ENCODE measurements at places on chromosomes 4 and X.

DNA sequence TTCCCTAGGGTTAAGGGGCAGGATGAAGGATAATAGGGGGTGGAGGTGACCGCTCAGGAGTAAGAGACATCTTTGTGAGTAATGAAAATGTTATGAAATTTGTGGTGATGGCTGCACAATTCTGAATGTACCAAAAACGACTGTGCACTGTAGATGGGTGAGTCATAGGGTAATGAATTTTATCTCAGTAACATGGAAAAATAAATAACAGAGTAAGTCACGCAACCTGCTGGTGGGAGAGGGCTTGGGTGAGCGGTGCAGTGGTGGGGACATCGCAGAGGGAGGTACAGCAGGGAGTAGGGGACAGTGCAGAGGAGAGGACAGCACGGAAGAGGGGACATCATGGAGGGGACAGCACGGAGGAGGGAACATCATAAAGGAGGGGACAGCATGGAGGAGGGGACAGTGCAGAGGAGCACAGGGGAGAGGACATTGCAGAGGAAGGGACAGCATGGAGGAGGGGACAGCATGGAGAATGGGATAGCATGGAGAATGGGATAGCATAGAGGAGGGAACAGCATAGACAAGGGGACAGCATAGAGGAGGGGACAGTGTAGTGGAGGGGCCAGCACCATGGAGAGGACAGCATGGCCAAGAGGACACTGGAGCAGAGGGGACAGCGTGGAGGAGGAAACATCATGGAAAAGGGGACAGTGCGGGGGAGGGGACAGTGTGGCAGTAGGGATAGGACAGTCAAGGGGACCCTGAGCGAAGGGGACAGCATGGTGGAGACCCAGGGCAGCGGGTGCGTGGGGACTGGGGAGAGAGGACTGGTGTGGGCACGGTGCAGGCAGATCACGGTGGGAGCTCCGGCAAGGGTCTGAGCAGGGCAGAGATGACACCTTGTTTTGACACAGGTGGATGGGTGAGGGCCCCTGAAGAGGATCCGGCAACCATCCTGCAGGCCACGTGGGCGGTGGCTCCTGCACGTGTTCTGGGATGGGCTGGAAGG, 68.5 kb upstream of the MXD4 start:
- DNase-seq = no peak

DNA sequence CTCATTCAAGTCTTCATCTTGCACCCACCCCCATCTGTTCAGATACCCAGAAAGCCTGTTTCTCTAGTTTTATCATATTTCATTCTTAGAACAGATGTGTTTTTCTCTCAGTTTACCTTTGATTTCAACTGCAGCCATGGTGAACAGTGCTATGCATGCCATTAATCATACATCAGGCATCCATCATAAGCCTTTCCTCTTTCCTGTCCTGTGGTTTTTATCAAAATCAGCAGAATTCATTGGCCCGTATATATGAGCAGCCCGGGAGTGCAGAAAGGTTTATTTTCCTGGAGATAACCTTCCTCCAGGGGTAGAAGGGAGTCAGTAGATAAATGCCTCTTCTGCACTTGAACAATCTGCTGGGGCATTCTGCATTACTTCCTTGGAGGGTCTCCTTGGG, 65.7 kb downstream of the IL21 start:
- DNase-seq = no peak

DNA sequence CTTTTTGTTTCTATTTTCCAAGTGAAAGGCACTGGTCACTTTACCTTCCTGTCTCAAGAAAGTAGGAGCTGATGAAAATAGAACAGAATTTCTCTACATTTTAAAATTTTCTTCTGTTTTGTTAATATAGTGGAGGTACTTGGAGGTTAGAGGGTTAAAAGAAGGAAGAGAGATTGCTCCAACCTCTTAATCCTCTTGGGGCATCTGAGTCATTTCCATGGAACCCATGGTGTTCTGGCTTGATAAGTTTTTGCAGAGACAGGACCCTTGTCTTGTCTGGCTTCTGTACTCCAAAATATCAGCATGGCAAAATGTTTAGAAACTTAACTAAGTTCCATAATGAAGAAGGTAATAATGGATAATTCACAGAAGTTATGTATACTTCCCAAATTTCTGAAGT, 727.2 kb downstream of the C4orf33 start:
- no peak for DNase-seq

- no peak for DNase-seq
These were observed 67.8 kb downstream of the SPCS3 start for GRCh38 chr4:176387571-176387970.

GRCh38 chr4:45283352-45283751, 557.0 kb upstream of the GNPDA2 start:
- DNase-seq = no peak

DNA sequence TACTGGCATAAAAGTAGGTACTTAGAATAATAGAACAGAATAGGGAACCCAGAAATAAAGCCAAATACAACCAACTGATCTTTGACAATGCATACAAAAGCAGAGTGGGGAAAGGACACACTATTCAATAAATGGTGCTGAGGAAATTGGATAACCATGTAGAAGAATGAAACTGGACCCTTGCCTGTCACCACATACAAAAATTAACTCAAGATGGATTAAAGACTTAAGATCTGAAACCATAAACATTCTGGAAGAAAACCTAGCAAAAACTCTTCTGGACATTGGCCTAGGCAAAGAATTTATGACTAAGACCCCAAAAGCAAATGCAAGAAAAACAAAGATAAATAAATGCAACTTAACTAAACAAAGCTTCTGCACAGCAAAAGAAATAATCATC, 45.6 kb downstream of the ARFIP1 start:
- DNase-seq = no peak

All from GM20000 (cell line).